Smooth muscle cell of the umbilical artery (primary cell): ENCODE measurements at places on chromosomes 1 and 21. TPM values are rescaled to one million over a fixed set of nuclear protein-coding genes. Genes with fewer than 3 reads are reported as not detected.

Gene AVPR1B
- total RNA-seq, result not detected in 2 replicates

Gene PAX7
- total RNA-seq, result not detected in 2 replicates

Gene E2F2
- under 0.01 and 0.46 TPM in 2 replicates for total RNA-seq

Gene VANGL2
- under 0.01 and 0.23 TPM in 2 replicates for total RNA-seq

Gene SLC26A9
- not detected in 2 replicates for total RNA-seq

Gene NTMT2
- total RNA-seq, result not detected in 2 replicates

Gene PLXNA2
- total RNA-seq, result 3.3 TPM in 2 replicates

Gene NPHS2
- not detected in 2 replicates for total RNA-seq

Gene CA6
- total RNA-seq, result not detected in 2 replicates

Gene OPTC
- not detected in 2 replicates for total RNA-seq

Gene GREM2
- total RNA-seq, result 0.59 TPM in 1 of 2 replicates, not detected in the other
